Lower leg skin (tissue), 4 donors: ENCODE measurements at places on chromosomes 12 and 14. TPM values are rescaled to one million over a fixed set of nuclear protein-coding genes. Genes with fewer than 3 reads are reported as not detected.

The HOXC6 gene
- total RNA-seq: 6.3 TPM

The CAPS2 gene
- 6.8 TPM for total RNA-seq

The CD163L1 gene
- 1.6 TPM for total RNA-seq

The REM2 gene
- total RNA-seq: 0.62 TPM

The HOMEZ gene
- total RNA-seq: 9.7 TPM

The KRT2 gene
- total RNA-seq: 1,484 TPM

The CAPZA3 gene
- not detected for total RNA-seq

The GLT1D1 gene
- 2.1 TPM for total RNA-seq

The GPR68 gene
- total RNA-seq: 4.0 TPM
